ENCODE measurements at places on chromosomes 13 and 19. TPM values are rescaled to one million over a fixed set of nuclear protein-coding genes. Genes with fewer than 3 reads are reported as not detected.

TTYH1 gene
- total RNA-seq = not detected

FUT2 gene
- 60.0 TPM for total RNA-seq

N4BP2L2 gene
- total RNA-seq = 263 TPM

CEACAM8 gene
- total RNA-seq = not detected

CEACAM3 gene
- total RNA-seq = not detected

ZNF285 gene
- 5.6 TPM for total RNA-seq

ZNF536 gene
- 12.4 TPM for total RNA-seq

NACC1 gene
- 48.0 TPM for total RNA-seq

SOX21 gene
- total RNA-seq = not detected

TRPC4 gene
- 1.2 TPM for total RNA-seq

NAT14 gene
- 7.4 TPM for total RNA-seq

TUBA3C gene
- not detected for total RNA-seq

ATP8B3 gene
- 0.94 TPM for total RNA-seq

ERF gene
- 36.6 TPM for total RNA-seq

MISP gene
- 828 TPM for total RNA-seq

ZNF98 gene
- not detected for total RNA-seq

ZNF554 gene
- 2.5 TPM for total RNA-seq

PDX1 gene
- not detected for total RNA-seq

LPAR6 gene
- total RNA-seq = 19.0 TPM

KBTBD7 gene
- total RNA-seq = 3.3 TPM

SMIM44 gene
- not detected for total RNA-seq

COPE gene
- 242 TPM for total RNA-seq

LRG1 gene
- total RNA-seq = 2.5 TPM

PRRG2 gene
- total RNA-seq = 15.7 TPM

FAM216B gene
- not detected for total RNA-seq

MYO16 gene
- not detected for total RNA-seq

C19orf38 gene
- not detected for total RNA-seq

SELENOV gene
- not detected for total RNA-seq

ZNF835 gene
- total RNA-seq = 1.7 TPM

PSMD8 gene
- total RNA-seq = 211 TPM

GGACT gene
- 8.8 TPM for total RNA-seq

ZNF829 gene
- total RNA-seq = 2.0 TPM

PDE4C gene
- not detected for total RNA-seq

BICRA gene
- 14.9 TPM for total RNA-seq

PRDX2 gene
- total RNA-seq = 402 TPM

ZSCAN4 gene
- not detected for total RNA-seq

SIGLEC11 gene
- total RNA-seq = not detected

SIGLEC9 gene
- not detected for total RNA-seq

TNFSF13B gene
- total RNA-seq = 12.6 TPM

KLK2 gene
- total RNA-seq = not detected

FBXO17 gene
- 4.1 TPM for total RNA-seq

SYNGR4 gene
- not detected for total RNA-seq

CPT1C gene
- total RNA-seq = 3.0 TPM

RNF126 gene
- 119 TPM for total RNA-seq

ZNF665 gene
- total RNA-seq = 5.8 TPM

ZNF738 gene
- 3.8 TPM for total RNA-seq

TECR gene
- total RNA-seq = 103 TPM

TMEM238 gene
- 72.8 TPM for total RNA-seq

A1BG gene
- total RNA-seq = 5.4 TPM

RINL gene
- 22.3 TPM for total RNA-seq

ACP7 gene
- total RNA-seq = not detected

DMKN gene
- 1.9 TPM for total RNA-seq

ICAM4 gene
- not detected for total RNA-seq

SNRPA gene
- total RNA-seq = 104 TPM

PLIN5 gene
- not detected for total RNA-seq

N4BP2L1 gene
- 17.2 TPM for total RNA-seq
